Sigmoid colon (tissue), 7 donors: ENCODE measurements at places on chromosomes 11 and 22. TPM values are rescaled to one million over a fixed set of nuclear protein-coding genes. Genes with fewer than 3 reads are reported as not detected.

GRCh38 chr11:70671611-70672010 lies 273.3 kb downstream of the CTTN start:
- no peak overlapping the region for H3K4me3 ChIP-seq
- H3K27ac ChIP-seq, result no peak overlapping the region
- DNase-seq, result no peak
- no peaks in the 10 kb centered on the region for H3K4me1 ChIP-seq

PLEKHA7 gene
- 28.2 TPM for polyA plus RNA-seq

GRCh38 chr22:41862160-41862529 lies 29.2 kb downstream of the SREBF2 start:
- no peaks in the 10 kb centered on the region for H3K4me1 ChIP-seq
- DNase-seq, result no peak
- H3K4me3 ChIP-seq, result no peak overlapping the region
- H3K27ac ChIP-seq, result peak overlapping the region; percentile 70
- no peaks in the 10 kb centered on the region for H3K36me3 ChIP-seq
- H3K27me3 ChIP-seq, result no peaks in the 10 kb centered on the region

DNA sequence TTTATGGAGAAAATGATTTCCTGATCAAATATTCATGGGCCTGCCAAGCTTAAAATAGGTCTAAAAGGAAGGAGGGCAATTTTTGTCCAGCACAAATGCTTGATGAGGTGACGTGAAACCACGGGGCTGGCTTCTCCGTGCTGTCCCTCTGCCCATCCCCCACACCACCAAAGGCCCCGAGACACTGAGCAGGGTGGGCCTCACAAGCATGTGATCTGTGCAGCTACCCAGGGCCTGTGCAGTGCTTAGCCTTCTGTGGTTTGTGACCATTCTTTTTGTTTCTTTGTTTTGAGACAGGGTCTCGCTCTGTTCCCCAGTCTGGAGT lies 94.8 kb upstream of the RTL6 start:
- no peak for DNase-seq
- peaks cover 6% of the 10 kb centered on the region for H3K4me1 ChIP-seq
- no peaks in the 10 kb centered on the region for H3K36me3 ChIP-seq

TNNI2 gene
- 1.7 TPM for polyA plus RNA-seq

APOA1 gene
- 2.8 TPM for polyA plus RNA-seq

GRCh38 chr11:102172127-102172848 lies 62.0 kb downstream of the YAP1 start:
- no peaks in the 10 kb centered on the region for H3K27me3 ChIP-seq
- DNase-seq, result no peak
- H3K27ac ChIP-seq, result no peak overlapping the region
- H3K4me1 ChIP-seq, result peaks cover 25% of the 10 kb centered on the region
- no peaks in the 10 kb centered on the region for H3K36me3 ChIP-seq
- no peak overlapping the region for H3K4me3 ChIP-seq

DNA sequence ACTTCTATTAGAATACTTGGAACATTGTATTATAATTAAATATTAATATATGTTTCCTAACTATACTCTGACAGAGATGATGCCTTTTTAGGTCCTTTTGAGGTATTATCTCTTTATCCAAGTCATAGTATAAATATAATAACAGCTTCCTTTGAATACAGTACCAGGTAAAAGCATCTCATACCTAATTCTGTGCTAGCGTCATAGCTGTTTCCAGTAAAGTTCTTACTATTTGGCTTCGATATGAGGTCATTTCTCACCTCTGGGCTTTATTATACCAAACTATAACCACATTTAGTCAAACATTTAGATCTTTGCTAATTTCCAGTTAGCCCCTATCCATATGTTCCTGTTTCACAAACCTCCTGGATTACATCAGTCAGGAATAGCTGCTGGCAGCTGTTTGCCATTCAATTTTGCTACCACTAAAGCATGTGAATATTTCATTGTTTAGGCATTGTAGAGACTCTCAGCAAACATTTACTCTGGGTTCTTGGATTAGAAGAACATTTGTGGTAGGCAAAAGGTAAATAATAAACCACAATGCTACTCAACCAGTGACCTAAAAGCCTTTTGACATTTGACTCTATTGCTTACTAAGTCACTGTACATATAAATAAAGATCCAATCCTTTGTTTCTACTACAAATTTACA lies 255.1 kb downstream of the TTC28 start:
- no peaks in the 10 kb centered on the region for H3K27me3 ChIP-seq
- DNase-seq, result no peak
- H3K36me3 ChIP-seq, result no peaks in the 10 kb centered on the region
- no peaks in the 10 kb centered on the region for H3K4me1 ChIP-seq
- no peak overlapping the region for H3K27ac ChIP-seq

- no peaks in the 10 kb centered on the region for H3K36me3 ChIP-seq
- no peak overlapping the region for H3K27ac ChIP-seq
- no peaks in the 10 kb centered on the region for H3K27me3 ChIP-seq
- H3K4me1 ChIP-seq, result no peaks in the 10 kb centered on the region
Measured at GRCh38 chr11:7494086-7494745, 8.9 kb downstream of the OLFML1 start.

CARNS1 gene
- not detected for polyA plus RNA-seq

DNA sequence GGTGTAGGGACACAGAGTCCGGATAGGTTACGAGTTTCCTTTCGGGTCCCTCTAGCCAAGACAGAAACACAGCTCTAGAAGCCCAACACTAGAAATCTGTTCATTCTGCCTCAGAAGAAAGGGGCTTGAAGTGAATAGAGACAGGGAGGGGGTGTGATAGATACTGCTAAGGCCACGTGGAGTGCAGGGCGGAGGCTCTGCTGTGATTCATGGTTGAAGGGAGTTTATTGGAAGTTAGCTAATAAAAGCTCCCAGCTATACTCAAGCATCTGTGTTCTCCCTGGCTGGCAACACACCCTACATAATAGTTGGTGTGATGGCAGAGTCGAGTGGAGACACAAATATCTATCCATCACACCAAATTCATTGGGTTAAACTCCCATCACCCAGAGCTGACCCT lies 337.4 kb downstream of the CADM1 start:
- no peak for DNase-seq
- no peak overlapping the region for H3K4me3 ChIP-seq

- no peak overlapping the region for H3K4me3 ChIP-seq
- no peak for DNase-seq
- H3K27me3 ChIP-seq, result peaks cover 16% of the 10 kb centered on the region
- H3K36me3 ChIP-seq, result no peaks in the 10 kb centered on the region
Measured at GRCh38 chr11:120057595-120058581, 80.0 kb downstream of the TRIM29 start.

- no peak overlapping the region for H3K4me3 ChIP-seq
- no peak for DNase-seq
- no peaks in the 10 kb centered on the region for H3K36me3 ChIP-seq
Measured at GRCh38 chr11:100929377-100929776, 200.2 kb downstream of the PGR start.

KCNJ11 gene
- 1.6 TPM for polyA plus RNA-seq

- H3K4me3 ChIP-seq, result no peak overlapping the region
- DNase-seq, result no peak
- no peaks in the 10 kb centered on the region for H3K4me1 ChIP-seq
- H3K36me3 ChIP-seq, result no peaks in the 10 kb centered on the region
- H3K27me3 ChIP-seq, result peaks cover 15% of the 10 kb centered on the region
- H3K27ac ChIP-seq, result no peak overlapping the region
Measured at GRCh38 chr11:129696309-129696989, 119.2 kb upstream of the TMEM45B start.

- no peak for DNase-seq
- no peak overlapping the region for H3K4me3 ChIP-seq
- no peaks in the 10 kb centered on the region for H3K36me3 ChIP-seq
- H3K4me1 ChIP-seq, result peaks cover 92% of the 10 kb centered on the region
- H3K27ac ChIP-seq, result no peak overlapping the region
- no peaks in the 10 kb centered on the region for H3K27me3 ChIP-seq
Measured at GRCh38 chr11:57785072-57785471, 23.5 kb downstream of the CTNND1 start.

OR10A2 gene
- polyA plus RNA-seq, result not detected

- no peak for DNase-seq
- H3K4me1 ChIP-seq, result peaks cover 30% of the 10 kb centered on the region
Measured at GRCh38 chr11:61331651-61332050, 1.3 kb downstream of the DDB1 start.

- H3K36me3 ChIP-seq, result no peaks in the 10 kb centered on the region
- no peaks in the 10 kb centered on the region for H3K4me1 ChIP-seq
- H3K27me3 ChIP-seq, result no peaks in the 10 kb centered on the region
Measured at GRCh38 chr11:89327885-89328284, 150.2 kb downstream of the TYR start.

- H3K4me1 ChIP-seq, result peaks cover 31% of the 10 kb centered on the region
- H3K4me3 ChIP-seq, result no peak overlapping the region
- no peaks in the 10 kb centered on the region for H3K36me3 ChIP-seq
- no peak for DNase-seq
Measured at GRCh38 chr22:49929994-49930575, 11.7 kb downstream of the CRELD2 start.

DNA sequence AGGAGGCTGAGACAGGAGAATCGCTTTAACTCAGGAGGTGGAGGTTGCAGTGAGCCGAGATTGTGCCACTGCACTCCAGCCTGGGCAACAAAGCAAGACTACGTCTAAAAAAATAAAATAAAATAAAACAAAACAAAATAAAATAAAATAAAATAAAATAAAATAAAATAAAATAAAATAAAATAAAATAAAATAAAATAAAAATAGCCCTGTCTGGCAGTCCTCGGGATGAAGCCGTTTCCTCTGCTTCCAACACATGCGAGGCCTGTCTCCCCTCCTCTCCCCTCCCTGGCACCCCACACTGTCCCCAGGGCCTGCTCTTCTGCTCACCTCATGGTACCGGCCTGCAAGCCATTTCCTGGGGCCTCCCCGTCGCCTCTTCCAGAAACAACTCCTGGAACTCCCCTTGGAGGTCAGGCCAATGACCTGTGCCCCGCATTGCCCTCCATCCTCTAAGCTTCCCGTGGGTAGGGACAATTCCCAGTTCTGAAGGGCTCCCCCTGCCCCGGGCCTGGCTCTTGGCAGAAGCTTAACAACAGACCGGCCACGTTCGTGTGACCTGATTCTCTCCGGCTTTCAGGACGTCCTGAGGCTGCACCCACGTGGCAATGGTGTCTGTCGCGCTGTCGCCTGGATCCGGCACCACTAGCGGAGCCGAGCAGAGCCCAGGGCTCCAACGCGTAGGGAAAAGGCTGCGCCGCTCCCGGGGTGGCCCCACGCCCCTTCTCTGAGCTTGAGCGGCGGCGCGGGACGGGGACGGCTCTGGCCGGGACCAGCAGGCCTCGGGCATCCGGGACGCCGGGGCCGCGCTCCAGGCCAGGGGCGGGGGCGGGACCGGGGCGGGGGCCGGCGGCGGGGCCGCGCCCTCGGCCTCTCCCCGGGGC lies 456 bp upstream of the PARVB start:
- no peak for DNase-seq
- peaks cover 16% of the 10 kb centered on the region for H3K4me1 ChIP-seq
- no peaks in the 10 kb centered on the region for H3K36me3 ChIP-seq
- peak overlapping the region; percentile 83 for H3K27ac ChIP-seq

DNA sequence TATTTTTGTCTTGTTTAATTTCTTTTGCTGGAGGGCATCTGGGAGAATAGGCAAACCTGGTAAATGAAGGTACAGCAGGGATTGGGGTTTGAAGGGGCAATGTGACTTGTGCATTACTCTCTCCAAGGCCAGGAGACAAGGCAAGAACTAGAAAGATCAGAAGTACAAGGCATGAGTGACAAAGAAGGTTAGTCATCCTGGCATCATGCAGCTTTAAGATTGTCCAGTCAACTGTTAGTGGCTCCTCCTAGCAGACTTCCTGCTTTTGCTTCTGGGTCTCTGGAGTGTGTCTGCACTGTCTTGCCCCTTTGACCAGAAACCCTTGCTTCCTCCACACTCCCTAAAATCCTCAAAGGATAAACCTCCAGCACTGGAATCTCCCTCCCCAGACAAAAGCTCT lies 27.2 kb upstream of the GLYATL1 start:
- no peak for DNase-seq
- no peaks in the 10 kb centered on the region for H3K4me1 ChIP-seq
- H3K27me3 ChIP-seq, result no peaks in the 10 kb centered on the region
- no peak overlapping the region for H3K27ac ChIP-seq
- no peaks in the 10 kb centered on the region for H3K36me3 ChIP-seq

DNA sequence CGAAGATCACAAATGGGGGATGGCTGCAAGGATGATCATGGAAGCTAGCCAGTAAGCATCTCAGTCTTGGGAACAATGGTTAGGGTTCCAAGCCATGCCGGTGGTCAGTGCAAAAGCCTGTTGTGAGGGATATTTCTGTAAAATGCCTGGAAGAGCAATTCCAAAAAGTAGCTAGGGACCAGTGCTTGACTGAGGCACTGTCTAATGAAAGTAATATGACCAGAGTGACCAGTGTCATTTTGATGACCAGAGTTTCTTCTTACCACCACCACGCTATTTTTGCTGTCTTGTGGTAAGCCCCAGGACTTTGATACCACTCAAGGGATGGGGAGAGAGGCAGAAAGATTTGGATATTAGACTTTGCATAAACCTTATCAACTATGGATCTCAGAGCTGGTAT lies 18.4 kb downstream of the GDPD4 start:
- H3K27ac ChIP-seq, result no peak overlapping the region
- H3K27me3 ChIP-seq, result no peaks in the 10 kb centered on the region
- no peaks in the 10 kb centered on the region for H3K36me3 ChIP-seq
- no peak overlapping the region for H3K4me3 ChIP-seq
- DNase-seq, result no peak
- no peaks in the 10 kb centered on the region for H3K4me1 ChIP-seq

LIF gene
- polyA plus RNA-seq, result 10.3 TPM

- no peak for DNase-seq
- no peaks in the 10 kb centered on the region for H3K27me3 ChIP-seq
- H3K36me3 ChIP-seq, result no peaks in the 10 kb centered on the region
- H3K27ac ChIP-seq, result no peak overlapping the region
Measured at GRCh38 chr11:83349296-83349695, 63.1 kb upstream of the CCDC90B start.

GRCh38 chr11:26580929-26581328 lies 8.9 kb upstream of the MUC15 start:
- no peak overlapping the region for H3K4me3 ChIP-seq
- no peak overlapping the region for H3K27ac ChIP-seq
- H3K27me3 ChIP-seq, result no peaks in the 10 kb centered on the region
- no peak for DNase-seq
- H3K4me1 ChIP-seq, result peaks cover 18% of the 10 kb centered on the region

DNA sequence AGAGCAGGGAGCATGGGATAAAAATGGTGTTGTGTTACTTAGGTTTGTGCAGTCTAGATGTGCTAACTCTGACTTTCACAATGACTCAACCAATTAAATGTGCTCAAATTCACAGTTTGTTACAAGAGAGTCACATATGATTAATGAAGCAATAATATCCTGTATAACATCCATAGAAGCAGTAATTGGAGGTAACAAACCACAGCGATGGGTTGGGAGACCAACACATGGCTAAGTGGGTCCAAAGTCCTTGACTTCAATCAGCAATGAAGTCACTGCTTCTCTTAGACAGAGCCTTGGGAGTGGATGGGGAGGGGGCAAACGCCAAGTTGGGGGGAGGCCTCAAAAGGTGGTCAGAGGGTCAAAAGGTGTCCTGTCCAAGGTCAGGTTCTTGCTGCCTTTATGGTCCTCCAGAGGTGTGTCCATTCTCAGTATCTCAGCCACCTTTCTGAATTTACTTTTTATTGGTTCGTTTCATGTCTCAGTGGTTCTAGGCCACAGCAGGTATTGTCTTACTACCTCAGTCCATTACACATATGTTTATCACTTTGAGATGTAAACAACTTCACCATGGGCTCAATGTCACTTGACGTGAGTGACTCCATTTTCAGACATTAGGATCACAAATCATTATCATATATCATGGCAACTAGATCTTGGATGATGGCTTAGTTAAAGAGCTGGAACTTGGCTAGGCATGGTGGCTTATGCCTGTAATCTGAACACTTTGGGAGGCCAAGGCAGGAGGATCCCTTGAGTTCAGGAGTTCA lies 32.4 kb downstream of the SLN start:
- H3K27ac ChIP-seq, result no peak overlapping the region
- H3K36me3 ChIP-seq, result no peaks in the 10 kb centered on the region
- no peak overlapping the region for H3K4me3 ChIP-seq
- H3K4me1 ChIP-seq, result no peaks in the 10 kb centered on the region

FOSL1 gene
- polyA plus RNA-seq, result 3.6 TPM

CDC42EP1 gene
- polyA plus RNA-seq, result 22.2 TPM

C11orf16 gene
- polyA plus RNA-seq, result not detected
